ENCODE measurements at places on chromosomes 2 and 18.

GRCh38 chr2:217337771-217338170 lies 477.9 kb upstream of the TNP1 start:
- no peak for DNase-seq

- no peak for DNase-seq
Observed at GRCh38 chr2:136448432-136448831, 316.9 kb upstream of the THSD7B start.

GRCh38 chr2:18950361-18950851 lies 361.0 kb upstream of the NT5C1B start:
- DNase-seq, result no peak

DNA sequence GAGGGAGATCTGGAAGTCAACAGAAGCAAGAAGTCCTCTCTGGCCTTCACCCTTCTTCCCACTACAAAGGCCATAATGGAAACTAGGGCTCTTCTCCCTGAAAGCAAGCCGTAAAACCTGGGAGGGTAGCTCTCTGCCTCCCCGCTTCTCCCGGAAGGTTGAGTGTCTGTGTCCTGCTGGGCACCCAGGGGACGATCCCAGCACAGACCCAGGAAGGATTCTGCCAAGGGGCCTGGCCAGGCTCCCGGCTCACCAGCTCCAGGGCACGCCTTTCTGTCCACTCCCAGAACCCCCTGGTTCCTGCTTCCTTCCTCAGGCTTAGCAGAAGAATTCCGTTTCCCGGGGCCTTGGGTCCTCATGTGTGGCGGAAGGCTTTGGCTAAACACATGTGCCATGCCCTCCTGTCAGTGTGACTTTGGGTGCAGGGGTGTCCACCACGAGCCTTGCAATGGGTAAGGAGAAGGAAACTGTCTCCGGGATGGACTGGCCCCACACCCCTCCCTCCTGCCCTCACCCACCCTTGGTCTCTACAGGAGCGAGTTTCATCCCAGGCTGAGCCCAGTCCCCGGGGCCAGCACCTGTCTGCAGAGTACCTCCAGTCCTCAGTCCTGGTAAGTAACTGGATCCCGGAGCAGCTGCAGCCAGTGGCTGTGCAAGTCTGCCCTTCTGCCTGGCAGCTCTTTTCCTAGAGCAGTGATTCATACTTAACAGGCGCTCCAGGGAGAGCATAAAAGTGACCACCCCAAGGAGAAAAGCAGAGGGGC lies 135.8 kb downstream of the TPO start:
- no peak for DNase-seq
